ENCODE measurements at places on chromosomes 7 and 10. TPM values are rescaled to one million over a fixed set of nuclear protein-coding genes. Genes with fewer than 3 reads are reported as not detected.

Gene CACNA2D1
- total RNA-seq = not detected

- H3K4me1 ChIP-seq = peaks cover 5% of the 10 kb centered on the region
- no peaks in the 10 kb centered on the region for H3K27me3 ChIP-seq
- H3K27ac ChIP-seq = no peak overlapping the region
- H3K4me3 ChIP-seq = no peak overlapping the region
- no peak for DNase-seq
- peaks cover 14% of the 10 kb centered on the region for H3K36me3 ChIP-seq
Measured at GRCh38 chr10:15113766-15114165, 16.6 kb downstream of the RPP38 start.

DNA sequence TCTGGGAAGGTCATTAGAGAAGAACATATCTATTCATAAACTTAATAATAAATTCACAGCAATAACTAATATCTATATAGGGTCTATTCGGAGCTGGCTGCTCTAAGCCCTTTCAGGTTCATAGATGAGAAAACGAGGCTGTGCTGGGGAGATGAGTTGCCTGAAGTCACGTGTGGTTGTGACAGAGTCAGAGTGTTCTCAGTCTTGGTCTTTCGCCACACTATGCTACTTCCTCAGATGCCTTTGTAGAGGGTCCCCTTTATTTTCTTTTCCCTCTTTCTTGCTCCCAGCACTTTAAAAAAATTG lies 43.7 kb upstream of the FAM180A start:
- H3K4me1 ChIP-seq = no peaks in the 10 kb centered on the region
- no peaks in the 10 kb centered on the region for H3K36me3 ChIP-seq
- H3K27me3 ChIP-seq = peaks cover 7% of the 10 kb centered on the region
- no peak overlapping the region for H3K4me3 ChIP-seq
- no peak overlapping the region for H3K27ac ChIP-seq
- DNase-seq = no peak

Gene CEP55
- total RNA-seq = 52.0 TPM

Gene NRCAM
- 3.9 TPM for total RNA-seq

GRCh38 chr10:71777213-71777985 lies 4.1 kb upstream of the VSIR start:
- no peak for DNase-seq
- H3K36me3 ChIP-seq = peaks cover 2% of the 10 kb centered on the region
- peaks cover 33% of the 10 kb centered on the region for H3K4me1 ChIP-seq

DNA sequence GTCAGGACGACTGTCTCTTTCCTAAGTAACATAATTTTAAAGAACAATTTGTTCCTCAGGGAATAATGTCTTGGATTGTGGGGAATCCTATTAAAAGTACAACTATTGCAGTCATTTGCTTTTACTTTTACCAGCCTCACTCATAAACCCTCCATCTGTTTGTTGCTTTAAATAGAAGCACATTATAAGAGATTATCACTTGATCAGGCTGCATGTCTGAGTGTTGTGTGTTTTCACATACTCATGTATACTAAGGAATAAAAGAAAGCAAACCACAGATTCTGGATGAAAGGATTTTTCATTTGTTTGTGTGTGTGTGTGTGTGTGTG lies 1077.8 kb downstream of the KCNMA1 start:
- H3K4me1 ChIP-seq = no peaks in the 10 kb centered on the region
- H3K27me3 ChIP-seq = no peaks in the 10 kb centered on the region

- peaks cover 88% of the 10 kb centered on the region for H3K27me3 ChIP-seq
- H3K4me1 ChIP-seq = peaks cover 57% of the 10 kb centered on the region
- no peak overlapping the region for H3K4me3 ChIP-seq
Measured at GRCh38 chr7:101168412-101169049, 3.2 kb upstream of the VGF start.

GRCh38 chr7:17680943-17681351 lies 259.3 kb downstream of the SNX13 start:
- H3K4me3 ChIP-seq = no peak overlapping the region
- no peak overlapping the region for H3K27ac ChIP-seq
- DNase-seq = no peak
- H3K27me3 ChIP-seq = no peaks in the 10 kb centered on the region
- H3K4me1 ChIP-seq = no peaks in the 10 kb centered on the region

- no peaks in the 10 kb centered on the region for H3K27me3 ChIP-seq
- H3K27ac ChIP-seq = peak overlapping the region; percentile 86
- H3K4me3 ChIP-seq = no peak overlapping the region
Measured at GRCh38 chr10:72058989-72059842, 29.1 kb downstream of the SPOCK2 start.

DNA sequence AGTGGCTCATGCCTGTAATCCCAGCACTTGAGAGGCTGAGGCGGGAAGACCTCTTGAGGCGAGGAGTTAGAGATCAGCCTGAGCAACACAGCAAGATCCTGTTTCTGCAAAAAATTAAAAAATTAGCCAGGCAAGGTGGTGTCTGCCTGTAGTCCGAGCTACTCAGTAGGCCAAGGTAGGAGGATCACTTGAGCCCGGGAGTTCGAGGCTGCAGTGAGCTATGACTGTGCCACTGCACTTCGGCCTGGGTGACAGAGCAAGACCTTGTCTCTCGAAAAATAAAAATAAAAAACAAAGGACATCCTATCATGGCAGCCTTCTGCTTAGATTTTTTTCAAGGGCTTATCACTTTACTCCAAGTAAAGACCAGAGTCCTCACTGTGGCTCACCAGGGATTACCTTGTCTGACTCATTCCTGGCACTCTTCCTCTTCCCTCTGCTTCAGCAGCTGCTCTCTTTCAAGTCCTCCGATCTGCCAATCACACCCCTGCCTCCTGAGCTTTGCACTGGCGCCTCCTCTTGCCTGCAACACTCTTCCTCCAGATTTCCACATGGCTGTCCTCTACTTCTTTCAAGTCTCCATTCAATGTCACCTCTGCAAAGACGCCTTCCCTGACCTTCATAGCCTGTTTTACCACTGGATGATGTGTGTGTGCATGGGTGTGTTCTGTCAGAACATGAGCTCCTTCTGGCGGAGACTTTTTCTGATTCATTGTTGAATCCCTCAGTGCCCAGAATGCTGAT lies 7.7 kb downstream of the PRTFDC1 start:
- peaks cover 6% of the 10 kb centered on the region for H3K4me1 ChIP-seq
- H3K4me3 ChIP-seq = no peak overlapping the region
- H3K27ac ChIP-seq = no peak overlapping the region
- no peak for DNase-seq

Gene PIK3AP1
- total RNA-seq = 4.5 TPM

Measured in activated naive CD8-positive, alpha-beta T cell treated with anti-CD3 and anti-CD28 coated beads for 36 hours (primary cell).